Vagina (tissue), 2 donors: ENCODE measurements at places on chromosomes 1 and 21.
A peak's percentile ranks its signal among the peaks of the same experiment; 100 is the strongest.

DNA sequence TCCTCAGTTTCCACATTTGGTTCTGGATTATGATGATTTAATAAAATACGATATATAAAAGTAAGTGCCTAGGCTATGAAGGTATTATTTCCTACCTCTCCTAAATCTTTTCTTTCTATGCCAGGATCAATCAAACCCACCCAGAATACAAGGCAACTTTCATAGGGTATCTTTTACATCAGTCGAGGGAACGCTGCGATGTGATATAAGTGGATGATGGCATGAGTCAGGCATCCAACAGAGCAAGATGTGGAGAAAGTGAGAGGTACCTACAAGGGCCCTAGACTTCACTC, 781 bp downstream of the TTLL7 start:
- DNase-seq: no peak

- DNase-seq: no peak
Observed at GRCh38 chr1:48876330-48876785, 99.7 kb upstream of the BEND5 start.

GRCh38 chr1:239240736-239241135, 145.6 kb upstream of the CHRM3 start:
- DNase-seq: no peak

DNA sequence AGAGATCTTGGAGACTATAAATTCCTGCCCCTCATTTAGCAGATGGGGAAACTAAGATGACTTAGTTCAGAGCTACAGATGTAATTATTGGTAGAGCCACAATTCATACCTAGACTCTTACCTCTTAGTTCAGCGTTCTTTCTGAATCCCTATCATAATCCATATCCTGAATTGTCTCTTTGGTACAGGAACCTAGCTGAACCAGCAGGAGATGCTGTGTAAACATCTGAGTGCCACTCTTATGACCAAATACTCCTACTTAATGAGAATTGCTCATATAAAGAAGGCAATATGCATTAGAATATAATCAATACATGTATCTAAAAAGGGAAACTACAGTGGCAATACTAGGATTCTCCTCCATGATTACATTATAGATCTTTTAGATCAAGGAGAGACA, 459.0 kb downstream of the SIPA1L2 start:
- no peak for DNase-seq

DNA sequence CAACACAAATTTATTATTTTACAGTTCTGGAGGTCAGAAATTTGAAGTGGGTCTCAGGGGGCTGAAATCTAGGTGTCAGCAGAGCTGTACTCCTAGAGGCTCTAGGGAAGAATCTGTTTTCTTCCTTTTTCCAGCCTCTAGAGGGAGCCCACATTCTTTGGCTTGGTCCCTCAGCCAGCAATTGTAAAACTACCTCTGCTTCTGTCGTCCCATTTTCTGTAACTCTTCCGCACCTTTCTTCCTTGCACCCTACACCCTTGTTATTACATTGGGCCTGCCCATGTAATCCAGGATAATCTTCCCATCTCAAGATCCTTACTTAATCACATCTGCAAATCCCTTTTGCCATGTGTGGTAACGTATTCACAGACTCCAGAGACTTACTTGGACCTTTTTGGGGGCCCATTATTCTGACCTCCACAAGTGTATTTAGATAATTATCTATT, 24.8 kb upstream of the THEM4 start:
- no peak for DNase-seq

GRCh38 chr1:19400192-19400611, 85.1 kb downstream of the CAPZB start:
- DNase-seq: no peak

DNA sequence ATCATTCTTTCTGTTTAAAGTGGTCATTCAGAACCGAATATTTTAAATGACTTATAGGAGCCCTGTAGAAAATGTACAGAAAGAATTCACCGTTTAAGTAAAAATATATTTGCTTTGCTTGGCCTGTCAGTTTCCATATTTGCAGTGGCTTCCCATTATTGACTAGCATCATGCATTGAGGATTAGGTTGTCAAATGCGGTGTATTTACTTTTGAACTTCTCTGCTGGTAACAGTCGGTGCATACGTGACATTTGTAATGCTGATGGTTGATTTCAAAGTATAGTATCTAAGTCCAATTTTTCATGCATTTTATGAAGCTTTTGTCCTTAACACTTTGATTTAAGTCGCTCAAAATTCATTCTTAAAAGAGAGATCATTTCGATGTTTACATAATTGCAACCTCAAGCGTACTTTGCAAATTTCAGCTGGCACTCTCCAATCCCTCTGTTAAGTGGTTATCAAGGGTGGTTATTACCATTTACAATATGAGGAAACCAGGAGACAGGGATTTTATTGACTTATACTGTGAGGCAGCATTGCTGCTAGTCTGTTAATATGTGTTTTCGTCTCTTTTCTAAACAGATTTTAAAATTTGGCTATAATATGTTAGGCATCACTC, 201.6 kb downstream of the SDCCAG8 start:
- no peak for DNase-seq

DNA sequence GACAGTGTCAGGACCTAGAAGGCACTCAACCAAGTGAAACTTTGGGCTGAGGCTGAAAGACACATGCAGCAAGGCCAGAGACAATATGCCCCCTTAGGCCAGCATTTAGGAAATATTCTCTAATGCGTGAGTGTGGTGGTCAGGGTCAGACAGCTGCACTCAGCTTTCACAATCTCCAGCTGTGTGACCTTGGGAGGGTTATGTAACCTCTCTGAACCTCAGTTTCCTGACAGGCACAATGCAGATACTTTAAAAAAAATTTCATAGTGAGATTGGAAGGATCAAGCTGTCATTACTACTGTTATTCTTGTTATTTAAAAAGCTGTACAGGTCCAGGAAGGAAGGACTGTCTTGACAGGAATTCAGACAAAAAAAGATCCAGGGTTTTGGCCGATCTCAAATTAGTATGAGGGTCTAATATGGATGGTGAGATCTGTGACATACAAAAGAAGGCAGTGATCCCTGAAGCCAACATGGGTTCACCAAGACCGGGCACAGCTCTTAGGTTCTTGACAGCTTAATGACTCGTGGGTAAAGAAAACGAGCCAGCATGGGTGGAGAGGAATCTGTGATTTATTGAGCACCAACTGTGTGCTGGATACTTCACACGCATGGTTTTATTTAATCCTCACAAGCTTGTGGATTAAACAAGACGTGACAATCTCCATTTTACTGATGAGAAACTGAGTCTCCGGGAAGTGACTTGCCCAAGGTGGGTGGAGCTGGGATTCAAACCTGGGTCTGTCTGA, 54.6 kb upstream of the POU3F1 start:
- no peak for DNase-seq

- DNase-seq: peak; percentile 74
Observed at GRCh38 chr21:41435706-41436105, 9.7 kb downstream of the MX1 start.

GRCh38 chr1:23745515-23745914, 2.2 kb downstream of the ELOA start:
- no peak for DNase-seq

DNA sequence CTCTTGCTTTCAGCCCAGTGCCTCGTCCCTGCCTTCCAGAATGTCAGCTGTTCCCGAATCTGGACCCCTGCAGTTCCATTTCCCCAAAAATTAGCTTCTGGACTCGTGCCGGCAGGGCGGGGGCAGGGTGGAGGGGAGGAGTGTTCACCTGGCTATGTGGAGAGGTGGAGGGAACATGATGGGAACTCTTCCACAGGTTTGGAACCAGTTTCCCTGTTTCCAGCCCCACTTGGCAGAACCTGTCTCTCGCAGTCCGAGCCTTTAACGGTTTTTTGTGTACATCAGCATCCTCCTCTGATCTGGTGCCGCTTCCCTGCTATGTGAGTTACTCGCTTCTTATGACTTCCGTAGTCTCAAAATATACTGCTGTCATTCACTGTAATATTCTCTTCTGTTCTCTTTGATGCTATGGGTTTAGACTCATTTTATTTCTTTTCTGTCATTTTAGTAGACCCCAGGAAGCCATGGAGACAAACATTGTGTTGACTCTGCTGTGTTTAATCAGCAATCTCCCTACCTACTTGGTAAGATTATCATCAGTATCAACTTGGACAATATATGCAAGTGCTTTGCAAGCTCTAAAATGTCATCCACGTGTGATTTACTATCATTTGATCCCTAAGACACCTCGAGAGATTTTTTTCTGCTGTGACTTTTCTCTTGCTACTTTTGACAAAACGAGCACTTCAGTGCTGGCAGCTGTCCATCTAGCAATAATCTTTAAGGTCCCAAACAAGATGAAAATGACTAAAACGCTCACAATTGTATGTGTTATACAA, 33.3 kb upstream of the HNRNPU start:
- no peak for DNase-seq

DNA sequence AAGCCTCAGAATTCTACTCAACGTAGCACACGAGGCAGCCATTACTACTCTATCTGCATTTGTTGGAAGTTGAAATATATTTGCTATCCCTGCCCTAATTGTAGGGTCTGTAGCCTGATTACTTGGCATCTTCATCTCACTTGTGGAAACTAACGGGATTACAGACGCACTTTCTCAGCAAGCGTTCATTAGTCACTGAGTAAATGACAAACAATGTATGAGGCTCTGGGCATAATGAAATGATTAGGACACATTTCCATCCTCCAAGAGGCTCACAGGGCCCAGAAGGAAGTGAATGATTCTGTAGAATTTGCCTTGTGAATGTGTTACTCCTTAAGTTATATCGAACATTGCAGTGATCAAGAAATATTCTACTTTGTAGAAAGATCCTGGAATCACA, 78.1 kb downstream of the KIF26B start:
- DNase-seq: no peak

DNA sequence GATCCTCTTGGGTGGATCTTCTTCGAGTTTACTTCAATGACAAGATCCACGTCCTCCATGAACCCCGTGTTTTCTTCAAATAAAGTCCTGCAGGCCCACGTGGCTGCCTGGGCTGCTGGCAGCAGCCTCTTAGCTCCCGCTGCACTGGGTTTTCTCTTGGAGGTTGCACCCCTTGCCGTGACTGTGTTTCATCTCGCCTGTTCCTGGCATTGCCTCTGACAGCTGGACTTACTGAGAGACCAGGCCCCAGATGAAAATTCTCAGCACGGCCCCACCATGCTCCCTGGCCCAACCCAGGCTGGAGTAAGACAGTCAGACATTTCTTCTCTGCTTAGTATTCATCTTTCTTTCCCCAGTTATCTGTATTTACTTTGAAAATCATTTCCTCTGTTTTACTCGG, 274.8 kb upstream of the RUNX1 start:
- DNase-seq: no peak

DNA sequence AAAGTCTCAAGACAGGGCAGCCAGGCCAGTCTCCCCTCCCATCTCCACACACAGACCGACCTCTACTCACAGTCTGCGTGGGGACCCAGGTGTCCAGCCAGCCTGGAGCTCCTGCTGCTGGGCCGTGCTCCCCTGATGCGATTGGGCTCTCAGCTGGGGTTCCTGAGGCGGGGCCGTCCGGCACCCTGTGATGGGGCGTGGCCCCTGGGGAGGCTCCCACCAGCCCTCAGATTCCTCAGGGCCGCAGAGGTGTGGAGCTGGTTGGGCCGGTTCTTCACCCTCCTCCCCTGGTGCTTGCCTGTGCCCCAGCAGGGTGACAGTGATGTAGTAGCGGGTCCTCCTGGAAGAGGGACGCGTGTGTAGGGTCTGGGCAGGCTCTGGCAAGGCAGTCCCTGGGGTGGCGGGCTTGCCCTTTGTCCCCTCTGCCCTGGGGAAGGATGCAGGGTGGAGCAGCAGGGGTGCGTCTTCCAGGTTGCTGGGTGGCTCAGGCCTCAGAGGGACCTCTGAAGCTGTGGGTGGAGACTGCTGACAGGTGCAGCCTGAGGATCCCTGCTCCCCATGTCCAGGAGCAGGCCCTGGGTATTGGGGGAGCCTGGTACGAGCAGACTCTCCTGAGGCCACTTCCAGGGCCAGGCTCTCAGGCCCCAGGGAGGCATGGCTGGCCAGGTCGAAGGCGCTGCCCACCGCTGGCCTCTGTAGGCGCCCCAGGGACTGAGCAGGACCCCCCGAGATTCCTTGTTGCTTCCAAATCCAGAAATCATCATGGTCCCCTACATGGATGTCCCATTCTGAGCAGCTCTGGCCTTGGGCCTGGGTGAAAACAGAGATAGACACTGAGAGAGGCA, at the start of gene CRYBG2:
TSS of gene CRYBG2 (minus strand) at position 155 of the 845 bp plus-strand sequence. CDS start 7,473 bp downstream, outside the sequence.
- DNase-seq: no peak

- no peak for DNase-seq
Observed at GRCh38 chr1:247528812-247529474, 7.3 kb downstream of the OR2C3 start.

DNA sequence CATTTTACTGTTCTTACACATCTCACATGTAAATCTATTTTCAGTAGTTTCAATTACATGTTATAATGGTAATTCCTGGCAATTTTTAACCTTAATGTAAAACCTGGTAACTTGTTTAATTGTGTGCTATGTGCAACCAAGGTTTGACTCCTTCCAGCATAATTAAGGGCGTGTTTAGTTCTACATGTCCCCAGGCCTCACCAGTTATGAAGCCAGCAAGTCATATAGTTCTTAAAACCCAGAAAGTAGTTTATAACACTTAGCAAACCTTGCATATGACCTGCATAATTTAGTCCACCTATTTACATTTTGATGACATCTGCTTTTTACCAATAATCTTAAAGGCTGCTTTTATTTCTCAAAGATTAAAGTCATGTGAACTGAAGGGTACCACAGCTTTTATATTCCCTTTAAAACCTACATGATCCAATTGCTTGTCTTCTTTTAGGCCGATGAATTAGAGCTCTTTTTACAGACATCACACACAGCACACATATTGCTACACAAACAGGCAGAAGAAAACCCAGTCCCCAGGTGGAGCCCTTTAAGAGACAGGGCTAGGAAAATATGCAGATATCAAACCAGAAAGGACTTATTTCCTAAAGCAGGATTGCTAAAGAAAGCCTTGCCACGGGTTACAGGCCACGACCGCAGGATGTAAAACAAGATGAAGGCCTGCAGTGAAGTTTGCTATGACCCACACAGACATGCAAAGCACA, 23.2 kb upstream of the SYCP1 start:
- no peak for DNase-seq

DNA sequence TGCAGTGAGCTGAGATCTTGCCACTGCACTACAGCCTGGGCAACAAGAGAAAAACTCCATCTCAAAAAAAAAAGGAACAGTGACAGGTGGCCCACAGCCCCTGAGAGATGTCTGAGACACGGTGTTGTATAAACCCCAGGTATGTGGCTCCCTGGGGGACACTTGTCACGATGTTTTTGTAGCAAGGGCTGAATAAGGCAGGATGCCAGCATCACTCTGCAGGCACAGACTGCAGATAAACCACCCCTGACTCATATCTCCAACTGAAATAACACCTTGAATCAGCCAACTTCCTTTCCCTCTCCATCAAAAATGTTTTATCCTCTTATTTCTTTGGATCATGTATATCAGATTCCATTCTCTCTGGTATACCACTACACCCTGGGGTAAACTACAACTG, 52.5 kb downstream of the NMNAT2 start:
- no peak for DNase-seq

DNA sequence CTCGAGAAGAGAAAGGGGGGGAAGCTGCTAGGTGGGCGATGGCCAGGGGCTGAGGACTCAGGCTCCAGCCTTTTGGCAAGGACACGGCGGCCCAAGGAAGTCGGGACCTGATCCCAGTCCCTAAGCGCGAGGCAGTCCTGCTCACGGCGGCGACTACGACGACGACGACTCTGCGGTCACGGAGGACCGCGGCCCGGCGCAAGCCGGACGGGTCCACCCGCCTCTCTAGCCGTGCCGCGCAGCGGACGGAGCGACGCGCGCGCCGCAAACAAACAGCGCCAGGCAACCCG, 401 bp downstream of the WNT9A start:
- DNase-seq: no peak

- no peak for DNase-seq
Observed at GRCh38 chr1:156504438-156504813, 3.9 kb upstream of the MEF2D start.

GRCh38 chr1:40742363-40743061, 41.1 kb upstream of the KCNQ4 start:
- DNase-seq: no peak
